ENCODE measurements at places on chromosomes 12 and 14.
A peak's percentile ranks its signal among the peaks of the same experiment; 100 is the strongest.

DNA sequence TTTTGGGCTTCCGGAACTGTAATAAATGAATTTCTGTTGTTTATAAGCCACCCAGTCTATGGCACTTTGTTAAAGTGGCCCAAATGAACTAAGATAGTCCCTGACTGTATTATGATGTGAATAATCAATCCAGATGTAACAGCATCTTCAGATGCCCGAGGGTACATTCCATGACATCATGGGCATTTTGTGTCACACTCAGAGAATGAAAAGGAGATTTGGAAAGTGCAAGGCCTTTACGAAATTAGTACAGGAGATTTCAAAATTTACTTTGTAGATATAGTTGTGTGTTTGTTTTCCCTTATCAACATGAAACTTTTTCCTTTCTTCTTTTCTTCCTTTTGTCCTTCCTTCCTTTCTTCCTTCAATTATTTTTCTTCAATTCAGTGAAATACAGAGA lies 54.2 kb upstream of the AMIGO2 start:
- DNase-seq, result no peak

GRCh38 chr14:91708795-91709194 lies 23.1 kb downstream of the CATSPERB start:
- DNase-seq, result no peak

GRCh38 chr14:29627137-29627536 lies 300.5 kb downstream of the PRKD1 start:
- DNase-seq, result no peak

DNA sequence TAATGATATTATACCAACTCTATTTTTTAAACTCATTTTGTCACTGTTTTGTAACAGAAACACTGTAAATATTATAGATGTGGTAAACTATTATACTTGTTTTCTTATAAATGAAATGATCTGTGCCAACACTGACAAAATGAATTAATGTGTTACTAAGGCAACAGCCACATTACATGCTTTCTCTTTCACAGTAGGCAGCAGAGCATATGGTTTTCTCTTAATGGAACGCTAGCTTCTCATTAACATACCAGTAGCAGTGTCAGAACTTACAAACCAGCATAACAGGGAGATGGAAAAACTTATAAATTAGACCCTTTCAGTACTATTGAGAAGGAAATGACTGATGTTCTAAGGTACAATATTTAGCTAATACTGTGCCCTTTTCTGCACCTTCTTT lies 398.8 kb downstream of the PRKD1 start:
- DNase-seq, result no peak

GRCh38 chr12:127398016-127398710 lies 868.8 kb upstream of the TMEM132C start:
- DNase-seq, result no peak

- peak; percentile 31 for DNase-seq
Observed at GRCh38 chr14:59464486-59465315, 479 bp downstream of the GPR135 start.

DNA sequence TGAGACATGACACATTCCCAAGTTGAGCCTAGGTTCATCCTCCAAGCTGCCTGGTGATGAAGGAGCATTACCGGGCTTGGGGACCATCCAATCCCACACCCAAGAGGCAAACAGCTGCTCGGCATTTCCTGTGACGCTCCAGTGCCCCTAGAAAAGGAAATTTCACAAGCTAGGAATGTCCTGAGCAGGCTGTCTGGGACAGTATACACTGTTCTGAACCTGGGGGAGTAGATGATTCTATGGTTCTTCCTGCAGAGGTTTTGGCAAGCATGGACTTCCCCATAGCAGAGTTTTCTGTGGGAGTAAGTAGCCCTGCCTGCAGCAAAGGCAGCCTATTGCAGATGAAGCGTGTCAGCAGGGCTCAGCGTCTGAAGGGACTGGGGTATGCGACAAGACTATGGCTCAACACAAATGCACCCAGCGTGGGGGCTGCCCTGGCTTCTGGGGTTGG lies 47.4 kb upstream of the SRSF5 start:
- no peak for DNase-seq

GRCh38 chr14:104229534-104230055 lies 91.2 kb downstream of the KIF26A start:
- DNase-seq, result no peak

GRCh38 chr14:102662636-102663430 lies 70.4 kb downstream of the RCOR1 start:
- no peak for DNase-seq

- DNase-seq, result no peak
Observed at GRCh38 chr12:94592080-94592479, 58.3 kb downstream of the TMCC3 start.

DNA sequence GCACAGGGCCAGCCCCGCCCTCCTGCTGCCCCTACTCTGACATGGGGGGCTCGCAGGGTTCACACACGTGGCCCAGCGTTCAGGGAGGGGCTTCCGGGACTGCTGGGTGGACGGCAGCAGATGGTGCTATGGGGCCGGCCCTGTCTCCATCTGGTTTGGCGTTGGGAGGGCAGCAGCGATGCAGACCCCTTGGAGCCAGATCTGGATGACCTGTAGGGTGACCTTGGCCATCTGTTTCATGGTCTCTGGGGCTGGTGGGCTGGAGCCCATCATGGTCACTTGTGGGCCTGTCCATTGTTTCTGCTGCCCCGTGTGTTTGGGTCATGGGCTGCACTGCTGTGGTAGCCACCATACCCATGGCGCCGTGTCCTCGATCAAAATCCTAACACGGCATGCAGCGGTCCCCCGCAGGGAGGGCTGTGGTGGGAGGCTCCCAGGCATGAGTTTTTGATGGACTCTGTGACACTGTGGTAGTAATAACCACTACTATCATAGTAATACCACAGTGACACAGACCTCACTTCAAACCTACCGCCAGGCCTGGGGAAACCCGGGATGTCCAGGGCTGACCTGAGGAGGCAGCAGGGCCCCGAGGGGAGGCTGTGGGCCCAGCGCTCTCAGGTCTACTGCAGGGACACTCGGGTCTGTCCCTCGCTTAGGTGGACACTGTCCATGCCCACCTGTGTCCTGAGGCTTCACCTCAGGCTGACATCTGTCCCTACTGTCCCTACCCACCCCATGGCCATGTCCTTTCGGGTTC lies 359.4 kb downstream of the TMEM121 start:
- DNase-seq, result no peak

DNA sequence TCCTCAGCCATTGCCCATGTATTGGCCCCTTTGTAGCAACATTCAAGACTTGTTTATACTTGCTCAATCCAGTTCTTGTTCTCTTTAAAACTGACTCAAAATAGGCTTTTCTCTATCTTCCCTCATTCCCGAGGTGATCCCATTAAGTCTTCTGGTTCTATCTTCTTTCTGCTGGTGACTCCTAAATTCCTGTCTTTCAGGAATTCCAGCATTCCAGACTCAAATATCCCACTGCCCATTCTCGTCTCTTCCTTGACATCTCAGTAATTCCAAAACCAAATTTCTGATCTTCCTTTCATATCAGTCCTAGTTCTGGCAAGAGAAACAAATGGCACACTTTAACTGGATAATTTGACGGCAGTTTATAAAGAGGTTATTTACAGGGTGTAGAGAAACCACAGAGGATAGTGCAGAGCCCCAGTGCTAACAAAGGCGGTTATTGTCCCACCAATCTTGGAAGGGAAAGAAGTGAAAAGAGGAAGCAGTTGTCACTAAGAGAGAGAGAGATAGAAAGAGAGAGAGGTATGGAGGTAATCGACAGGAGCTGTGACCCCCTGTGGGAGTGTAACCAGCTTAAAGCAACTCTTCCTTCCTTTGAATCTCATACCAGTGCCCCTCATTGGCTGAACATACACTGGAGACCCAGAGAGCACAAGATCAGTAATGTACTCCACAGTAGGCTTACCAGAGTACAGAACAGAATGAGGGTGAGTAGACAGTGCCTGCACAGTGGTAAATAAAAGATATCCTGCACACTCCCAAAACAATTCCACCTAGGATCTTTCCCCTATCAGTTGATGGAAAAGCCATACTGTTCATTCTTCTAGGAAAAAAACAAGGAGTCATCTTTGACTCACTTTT lies 177.6 kb upstream of the LMNTD1 start:
- no peak for DNase-seq

GRCh38 chr12:127773520-127773919 lies 493.4 kb upstream of the TMEM132C start:
- DNase-seq, result no peak

- DNase-seq, result no peak
Observed at GRCh38 chr14:100059438-100059781, 5.8 kb upstream of the EVL start.

DNA sequence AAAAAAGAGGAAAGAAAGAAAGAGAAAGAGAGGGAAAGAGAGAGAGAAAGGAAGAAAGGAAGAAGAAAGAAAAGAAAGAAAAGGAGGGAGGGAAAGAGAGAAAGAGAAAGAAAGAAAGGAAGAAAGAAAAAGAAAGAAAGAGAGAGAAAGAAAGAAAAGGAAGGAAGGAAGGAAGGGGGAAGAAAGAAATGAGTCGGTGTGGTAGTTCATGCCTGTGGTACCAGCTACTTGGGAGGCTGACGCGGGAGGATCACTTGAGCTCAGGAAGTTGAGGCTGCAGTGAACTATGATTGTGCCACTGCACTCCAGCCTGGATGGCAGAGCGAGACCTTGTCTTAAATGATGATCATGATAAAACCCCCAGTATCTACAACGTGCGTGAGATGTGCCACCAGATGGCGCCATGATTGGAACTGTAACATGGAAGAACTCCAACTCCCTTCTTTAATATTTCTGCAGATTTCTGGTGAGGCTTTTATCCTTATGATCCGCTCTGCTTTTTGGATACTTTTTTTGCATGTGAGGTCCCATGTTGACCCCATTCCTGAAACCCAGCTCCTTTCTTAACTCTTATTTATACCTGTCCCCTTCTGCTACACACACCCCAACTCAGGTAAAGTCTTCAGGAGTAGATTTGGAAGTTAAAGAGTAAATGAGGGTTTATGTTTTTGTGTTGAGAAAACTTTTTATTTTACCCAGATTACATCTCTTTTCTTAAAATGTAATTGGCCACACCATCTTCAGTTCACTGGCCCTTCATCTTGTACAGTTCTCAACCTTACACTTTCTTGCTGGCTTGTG lies 25.6 kb downstream of the RNASE10 start:
- DNase-seq, result peak; percentile 63

DNA sequence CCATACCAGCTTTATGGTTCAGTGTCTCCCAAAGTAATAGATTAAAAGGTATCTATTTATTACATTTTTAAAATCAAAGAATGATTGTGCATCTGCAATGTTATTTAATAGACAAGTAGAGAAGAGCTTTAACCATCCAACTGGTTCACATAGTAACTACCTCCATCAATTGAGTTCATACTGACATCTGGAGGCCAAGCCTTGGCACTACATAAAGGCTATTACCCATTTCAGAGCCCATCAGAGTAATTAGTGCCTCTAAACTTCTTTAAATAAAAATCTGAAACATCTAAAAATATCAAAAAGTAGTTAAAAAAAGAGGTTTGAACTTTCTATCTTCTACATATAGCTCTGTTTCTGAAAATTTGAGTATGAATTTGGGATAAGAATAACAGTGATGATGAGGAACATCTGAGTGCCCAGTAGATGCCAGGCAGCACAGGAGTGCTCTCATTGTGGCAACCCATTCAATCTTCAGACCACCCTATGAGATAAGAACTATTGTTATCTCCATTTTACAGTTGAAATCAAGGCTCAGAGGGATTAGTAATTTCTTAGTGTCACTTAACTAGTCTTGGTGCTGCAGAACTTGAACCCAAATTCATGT lies 132.9 kb upstream of the DAAM1 start:
- peak; percentile 7 for DNase-seq

DNA sequence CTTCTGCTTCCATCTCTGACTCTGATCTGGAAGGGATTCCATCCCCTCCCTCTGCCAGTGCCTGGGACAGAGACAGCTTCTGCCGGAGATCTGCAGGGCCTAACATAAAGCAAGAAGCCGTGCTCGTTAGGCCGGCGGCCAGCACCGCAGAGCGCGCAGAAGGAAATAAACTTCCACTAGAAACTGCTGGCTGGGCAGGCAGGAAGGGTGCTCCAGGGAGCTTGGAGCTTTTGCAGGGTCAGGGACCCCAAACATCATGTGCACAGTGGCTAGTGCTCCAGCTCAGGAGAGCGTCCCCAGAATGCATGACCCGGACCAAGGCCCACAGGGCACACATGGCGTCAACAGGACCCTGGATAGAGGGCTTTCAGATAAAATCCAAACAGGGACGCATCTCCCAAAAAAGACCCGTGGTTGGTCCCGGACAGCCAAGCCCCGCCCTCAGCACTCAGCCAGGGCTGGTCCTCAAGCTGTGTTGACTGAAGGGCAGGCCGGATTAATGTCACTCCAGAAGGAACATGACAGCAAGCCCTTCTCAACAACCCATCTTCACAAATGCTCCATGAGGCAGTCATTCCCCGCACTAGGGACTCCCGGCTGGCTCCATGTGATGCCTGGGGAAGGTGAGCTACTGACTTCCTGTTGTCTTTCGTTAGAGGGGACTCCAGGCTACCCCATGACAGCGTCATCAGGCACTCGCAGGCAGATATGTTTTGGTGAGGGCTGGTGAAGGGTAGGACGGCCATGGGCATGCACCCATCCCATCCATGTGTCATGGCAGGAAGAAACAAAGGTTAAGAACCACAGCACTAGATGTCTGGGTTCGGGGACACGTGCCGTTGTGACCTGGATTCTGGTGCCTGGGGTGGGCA lies 121.5 kb downstream of the CALM1 start:
- no peak for DNase-seq

- DNase-seq, result no peak
Observed at GRCh38 chr12:49867570-49868341, 24.9 kb upstream of the BCDIN3D start.

- DNase-seq, result no peak
Observed at GRCh38 chr14:95739356-95739755, 25.4 kb upstream of the TCL1A start.

- DNase-seq, result no peak
Observed at GRCh38 chr12:52921488-52922165, 16.8 kb upstream of the KRT8 start.

GRCh38 chr12:39671898-39672875 lies 52.6 kb upstream of the ABCD2 start:
- no peak for DNase-seq

- no peak for DNase-seq
Observed at GRCh38 chr14:50808053-50808452, 22.9 kb downstream of the NIN start.

DNA sequence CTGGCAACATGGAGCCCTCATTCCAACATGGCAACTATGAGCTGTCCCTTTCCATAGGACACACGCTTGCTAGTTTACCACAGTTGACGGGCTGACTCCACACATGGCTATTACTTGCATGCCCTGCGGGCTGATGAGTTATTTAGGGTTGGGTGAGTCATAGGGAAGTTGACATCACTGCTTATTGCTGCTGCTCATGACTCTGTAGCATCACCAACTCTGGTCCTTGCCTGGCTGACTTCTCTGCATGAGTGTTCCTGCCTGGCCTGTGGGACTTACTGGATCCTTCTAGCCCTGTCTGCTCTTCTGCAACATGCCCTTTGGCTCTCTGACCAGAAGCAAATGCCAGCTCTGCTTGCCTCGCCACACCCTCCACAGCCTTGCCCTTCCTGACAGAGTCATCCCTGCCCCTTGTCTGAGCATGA lies 199.5 kb downstream of the ANO6 start:
- no peak for DNase-seq

GRCh38 chr12:48773686-48774085 lies 15.2 kb downstream of the ADCY6 start:
- DNase-seq, result no peak

GRCh38 chr12:9331218-9331626 lies 123.0 kb upstream of the PZP start:
- peak; percentile 64 for DNase-seq
